NCI-H82 (cell line): ENCODE measurements at places on chromosomes 2 and 18.

GRCh38 chr18:58393295-58393694 is 235.6 kb downstream of the ALPK2 start:
- no peak for DNase-seq

DNA sequence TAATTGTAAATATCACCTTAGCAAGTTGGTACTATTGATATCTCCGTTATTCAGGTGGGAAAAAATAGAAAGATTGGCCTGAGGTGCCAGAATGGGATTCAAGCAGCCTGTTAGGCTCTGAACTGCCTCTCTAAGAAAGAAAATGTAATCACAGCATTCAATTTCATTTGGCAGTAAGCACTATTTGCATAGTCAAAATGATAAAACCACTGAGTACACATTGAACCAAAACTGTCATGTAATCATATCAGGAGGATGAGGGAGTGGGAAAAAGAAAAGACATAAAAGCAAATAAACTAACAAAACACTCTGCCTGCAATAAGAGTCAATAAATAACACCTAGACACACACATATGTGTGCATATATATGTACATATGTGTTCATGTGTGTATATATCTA is 103.9 kb upstream of the TACR1 start:
- no peak for DNase-seq

DNA sequence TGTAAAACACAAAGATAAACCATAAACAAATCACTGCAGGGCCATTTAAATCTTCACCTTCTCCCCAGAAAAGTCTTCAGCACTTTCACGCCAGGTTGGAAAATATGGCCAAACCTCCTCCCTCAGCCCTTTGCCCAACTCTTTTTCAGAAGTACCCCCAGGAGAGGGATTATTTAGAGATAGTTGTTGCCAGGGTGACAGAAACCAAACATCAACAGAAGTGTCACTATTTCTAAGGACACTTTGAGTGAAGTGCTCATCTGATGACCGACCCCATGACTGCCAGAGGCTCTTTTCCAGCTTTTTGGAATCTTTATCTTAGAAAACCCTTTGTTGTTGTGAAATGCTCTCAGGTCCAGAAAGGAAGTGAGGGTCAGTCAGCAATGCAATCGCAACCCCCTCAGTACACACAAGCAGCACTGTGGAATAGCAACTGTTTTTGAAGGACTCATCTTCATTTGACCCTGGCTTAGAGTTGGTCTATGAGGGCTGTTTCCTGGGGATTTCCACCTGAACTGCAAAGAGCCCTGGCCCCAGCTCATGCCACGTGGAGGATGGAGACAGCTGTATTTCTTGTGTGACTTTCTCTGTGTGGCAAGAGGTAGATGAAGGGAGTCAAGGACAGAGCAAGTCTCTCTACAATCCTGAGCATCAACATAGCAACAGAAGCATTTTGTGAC is 114.0 kb upstream of the STON1 start:
- DNase-seq, result peak; percentile 27

- DNase-seq, result no peak
These were observed 36.2 kb downstream of the CAPN13 start for GRCh38 chr2:30770816-30771576.

DNA sequence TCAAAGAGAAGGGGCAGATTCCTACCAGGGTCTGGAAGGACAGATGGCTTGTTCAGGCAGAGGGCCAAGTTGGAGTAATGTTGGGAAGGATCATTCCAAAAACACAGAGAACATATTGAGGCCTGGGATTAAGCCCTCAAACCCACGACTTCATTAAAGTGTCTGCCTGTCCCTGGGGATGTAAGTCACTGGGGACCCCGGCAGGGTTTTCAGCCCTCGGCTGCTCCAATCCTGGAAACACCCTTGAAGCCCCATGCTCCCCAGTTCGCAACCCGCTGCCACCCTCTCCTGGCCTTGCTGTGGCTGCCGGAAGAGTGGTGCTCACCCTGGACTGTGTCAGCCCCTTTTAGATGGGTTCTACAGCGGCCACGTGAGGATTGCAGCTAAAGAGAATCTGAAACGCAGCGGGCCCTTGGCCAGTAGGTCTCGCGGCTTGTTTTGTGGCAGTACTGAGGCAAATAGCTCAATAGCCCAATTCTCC is 79.9 kb downstream of the EPAS1 start:
- DNase-seq, result peak; percentile 95
